ENCODE measurements at places on chromosomes 6 and 20.

DNA sequence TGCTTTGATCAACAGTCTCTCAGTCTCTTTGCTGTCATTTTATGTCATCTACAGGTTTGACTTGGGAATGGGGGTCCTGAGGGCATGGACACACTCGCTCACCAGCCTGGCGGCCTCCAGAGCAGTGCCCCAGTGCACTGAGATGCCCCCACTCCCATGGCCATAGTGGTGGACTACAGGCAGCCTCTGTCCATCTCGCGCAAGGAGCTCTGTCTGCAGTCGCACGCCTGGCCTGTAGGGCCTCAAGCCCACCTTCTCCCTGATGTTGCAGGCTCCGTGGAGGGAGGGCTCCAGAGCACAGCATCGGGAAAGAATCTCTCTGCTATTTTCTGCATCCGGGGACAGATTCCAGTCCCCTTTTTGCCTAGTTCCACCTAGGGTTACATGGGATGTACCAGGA, 22.6 kb downstream of the DDO start:
- DNase-seq = no peak

DNA sequence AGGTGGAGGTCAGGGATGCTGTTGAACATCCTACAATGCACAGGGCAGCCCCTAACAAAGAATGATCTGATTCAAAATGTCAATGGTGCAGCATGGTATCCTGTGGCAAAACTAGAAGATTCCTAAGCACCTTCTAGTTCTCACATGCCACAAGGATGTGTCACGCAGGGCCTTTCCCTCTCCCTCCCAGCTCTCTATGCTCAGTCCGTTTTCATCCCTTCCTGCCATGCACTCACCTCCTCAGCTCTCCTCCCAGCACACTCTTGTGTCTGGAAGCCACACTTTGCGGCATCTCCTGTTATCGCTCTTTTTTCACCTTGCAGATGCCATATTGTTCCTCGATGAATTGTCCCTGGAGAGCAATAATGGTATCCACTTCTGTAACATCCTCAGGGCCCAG, 263.4 kb downstream of the CDC5L start:
- no peak for DNase-seq

DNA sequence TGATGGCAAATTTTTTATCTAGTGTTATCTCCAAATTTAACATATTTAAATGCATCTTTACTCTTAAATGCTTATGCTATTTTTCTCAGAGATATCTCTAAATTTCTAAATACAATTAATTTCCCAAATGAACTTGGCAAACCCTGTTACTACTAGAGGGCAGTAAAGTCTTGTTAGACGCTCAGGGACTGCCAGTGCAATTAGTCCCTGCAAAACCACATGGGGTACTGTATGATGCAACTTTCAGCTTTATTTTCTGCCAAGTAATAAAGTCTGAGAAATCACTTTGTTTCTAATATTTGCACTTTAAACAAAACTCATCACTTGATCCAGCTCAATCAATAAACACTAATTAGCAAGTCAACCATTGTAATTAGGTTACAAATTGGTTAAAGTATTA, 76.0 kb upstream of the ADGRB3 start:
- peak; percentile 40 for DNase-seq

DNA sequence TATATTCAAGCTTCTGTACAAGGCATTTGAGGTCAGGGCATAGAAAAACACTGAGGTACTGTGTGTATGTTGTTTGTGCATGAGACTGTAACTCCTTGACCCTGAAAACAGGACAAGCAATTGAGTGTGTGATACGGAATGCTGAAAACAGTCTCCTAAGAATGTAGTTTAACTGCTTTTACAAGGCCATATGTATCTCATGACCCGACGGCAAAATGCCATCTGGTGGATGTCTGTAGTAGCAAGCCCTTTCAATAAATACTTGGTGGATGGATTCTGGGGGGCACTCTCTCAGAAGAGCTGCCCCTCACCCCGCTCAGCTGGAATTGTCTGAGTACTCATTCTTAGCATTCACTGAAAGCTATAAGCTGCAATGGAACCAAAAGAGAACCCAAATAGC, 69.3 kb upstream of the EYS start:
- DNase-seq = no peak

GRCh38 chr20:48096957-48097890, 311.9 kb upstream of the SULF2 start:
- no peak for DNase-seq

DNA sequence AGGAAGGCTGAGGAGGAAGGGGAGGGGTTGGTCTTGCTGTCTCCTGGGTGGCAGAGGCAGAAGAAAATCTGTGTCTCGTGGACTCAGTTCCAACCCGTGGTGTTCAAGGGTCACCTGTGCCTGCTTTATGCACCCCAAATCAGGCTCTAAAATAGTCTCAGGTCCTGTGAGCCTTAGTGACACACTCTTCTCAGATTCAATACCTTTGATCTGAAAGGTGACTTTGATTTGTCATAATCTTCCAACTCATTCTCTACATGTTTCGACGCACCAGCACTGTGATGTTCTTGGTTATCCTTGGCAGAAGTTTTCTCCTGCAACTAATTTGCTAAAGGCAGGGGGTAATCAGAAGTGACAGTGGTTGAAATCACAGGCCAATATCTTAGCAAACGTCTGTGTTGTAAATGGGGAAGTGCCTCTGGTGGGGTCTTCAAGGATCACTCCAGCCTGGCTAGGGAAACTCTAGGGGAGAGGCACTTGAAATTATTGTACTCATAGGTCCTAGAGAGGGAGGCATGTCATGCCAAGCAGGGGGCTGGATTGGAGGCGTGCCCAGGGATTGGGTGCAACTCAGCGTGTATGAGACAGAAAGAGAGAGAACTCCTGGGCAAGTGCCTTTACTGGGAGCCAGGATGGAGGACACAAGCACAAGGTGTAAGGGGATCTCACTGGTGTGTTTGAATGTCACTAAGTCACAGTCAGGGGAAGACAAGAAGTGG, 19.0 kb upstream of the PRND start:
- no peak for DNase-seq

- no peak for DNase-seq
Measured at GRCh38 chr6:2958331-2958711, 13.0 kb downstream of the SERPINB6 start.

DNA sequence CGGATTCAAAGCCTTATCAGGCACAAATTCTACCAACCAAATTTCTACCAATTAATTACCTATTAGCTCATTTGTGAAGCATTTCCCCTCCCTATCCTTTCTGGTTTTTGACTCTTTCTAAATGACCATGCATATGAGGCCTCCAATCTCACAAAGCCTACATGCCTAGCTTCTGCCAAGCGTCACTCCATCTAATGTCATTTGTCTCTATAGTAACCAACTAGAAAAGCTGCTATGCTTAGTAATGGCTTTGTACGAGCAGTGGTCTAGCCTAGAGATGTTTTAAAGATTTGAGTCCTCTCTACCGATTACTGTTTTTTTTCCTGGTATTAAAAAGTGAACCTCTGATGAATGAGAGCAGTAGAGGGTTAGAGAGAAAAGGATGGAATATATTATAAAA, 4.8 kb upstream of the ASF1A start:
- DNase-seq = no peak

DNA sequence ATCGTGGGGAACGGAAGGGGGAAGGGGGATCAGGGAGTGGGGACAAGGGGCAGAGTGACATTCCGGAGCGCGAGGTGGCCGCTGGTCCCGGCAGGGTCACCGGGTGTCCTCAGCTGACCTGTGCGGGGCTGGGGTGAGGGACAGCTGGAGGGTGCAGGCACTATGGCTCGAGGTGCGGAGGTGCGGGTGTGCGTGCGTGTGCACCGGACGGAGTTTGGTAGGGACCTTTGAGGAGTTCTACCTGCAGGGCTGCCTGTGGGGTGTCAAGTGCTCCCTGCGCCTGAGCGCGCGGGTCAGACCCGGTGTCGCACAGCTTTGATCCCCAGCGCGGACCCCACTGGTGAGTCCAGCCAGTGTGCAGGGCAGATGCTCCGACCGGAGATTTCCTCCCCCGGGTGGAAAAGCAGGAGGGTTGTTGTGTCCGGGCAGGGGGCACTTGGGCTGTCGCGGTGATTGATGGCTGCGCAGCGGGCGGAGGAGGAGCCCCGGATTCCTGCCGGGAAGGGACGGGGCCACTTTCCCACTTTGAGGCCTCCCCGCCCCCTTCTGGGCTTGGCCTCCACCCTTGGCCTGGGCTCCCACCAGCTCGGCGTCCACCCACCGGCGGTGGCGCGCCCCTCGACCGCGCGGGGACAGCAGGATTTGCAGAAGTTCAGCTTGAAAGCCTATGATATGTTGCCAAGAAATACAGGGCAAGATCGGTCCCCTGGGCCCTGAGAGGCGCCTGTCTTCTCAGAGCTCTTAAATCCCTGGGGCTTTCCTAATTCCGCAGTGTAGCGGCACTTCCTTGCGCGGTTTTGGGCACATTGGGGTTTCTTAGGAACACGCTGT, 658 bp downstream of the RIN2 start:
- no peak for DNase-seq

- DNase-seq = no peak
Measured at GRCh38 chr20:10171864-10172751, 46.5 kb upstream of the SNAP25 start.

GRCh38 chr6:81634155-81634880, 118.2 kb downstream of the TENT5A start:
- DNase-seq = no peak

DNA sequence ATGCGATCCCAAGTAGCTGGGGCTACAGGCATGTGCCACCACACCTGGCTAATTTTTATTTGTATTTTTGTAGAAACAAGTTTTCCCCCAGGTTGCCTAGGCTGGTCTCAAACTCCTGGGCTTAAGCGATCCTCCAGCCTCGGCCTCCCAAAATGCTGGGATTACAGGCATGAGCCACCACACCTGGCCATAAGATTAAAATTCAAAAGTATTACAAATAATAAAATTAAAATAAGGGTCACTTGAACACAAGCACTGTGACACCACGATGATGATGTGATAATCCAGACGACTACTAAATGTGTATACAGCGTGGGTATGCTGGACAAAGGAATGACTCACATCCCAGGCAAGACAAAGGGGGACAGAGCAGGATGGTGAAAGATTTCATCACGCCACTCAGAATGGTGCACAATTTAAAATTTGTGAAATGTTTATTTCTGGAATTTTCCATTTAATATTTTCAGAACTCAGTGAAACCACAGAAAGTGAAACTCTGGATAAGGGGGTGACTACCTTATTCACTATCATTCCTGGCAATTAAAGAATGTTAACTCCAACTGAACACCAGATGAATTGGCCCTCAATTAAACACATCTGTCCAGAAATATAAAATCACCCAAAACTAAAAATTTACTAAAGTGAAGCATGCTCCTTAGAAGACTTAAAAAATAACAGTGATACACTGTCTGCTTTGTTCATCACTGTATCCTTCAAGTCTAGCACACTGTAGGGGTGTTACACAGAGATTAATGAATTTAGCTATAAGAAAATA, 13.1 kb downstream of the B4GALT5 start:
- DNase-seq = peak; percentile 25
